ENCODE measurements at places on chromosomes 2 and 18.

DNA sequence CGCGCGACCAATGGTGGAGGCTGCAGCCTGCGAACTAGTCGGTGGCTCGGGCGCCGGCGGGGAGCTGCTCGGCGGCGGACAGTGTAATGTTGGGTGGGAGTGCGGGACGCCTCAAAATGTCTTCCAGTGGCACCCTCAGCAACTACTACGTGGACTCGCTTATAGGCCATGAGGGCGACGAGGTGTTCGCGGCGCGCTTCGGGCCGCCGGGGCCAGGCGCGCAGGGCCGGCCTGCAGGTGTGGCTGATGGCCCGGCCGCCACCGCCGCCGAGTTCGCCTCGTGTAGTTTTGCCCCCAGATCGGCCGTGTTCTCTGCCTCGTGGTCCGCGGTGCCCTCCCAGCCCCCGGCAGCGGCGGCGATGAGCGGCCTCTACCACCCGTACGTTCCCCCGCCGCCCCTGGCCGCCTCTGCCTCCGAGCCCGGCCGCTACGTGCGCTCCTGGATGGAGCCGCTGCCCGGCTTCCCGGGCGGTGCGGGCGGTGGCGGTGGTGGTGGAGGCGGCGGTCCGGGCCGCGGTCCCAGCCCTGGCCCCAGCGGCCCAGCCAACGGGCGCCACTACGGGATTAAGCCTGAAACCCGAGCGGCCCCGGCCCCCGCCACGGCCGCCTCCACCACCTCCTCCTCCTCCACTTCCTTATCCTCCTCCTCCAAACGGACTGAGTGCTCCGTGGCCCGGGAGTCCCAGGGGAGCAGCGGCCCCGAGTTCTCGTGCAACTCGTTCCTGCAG, at the start of gene HOXD9:
TSS of gene HOXD9 (plus strand) at position 37 of the 728 bp plus-strand sequence. CDS start at position 87, 50 bp downstream.
- no peak for DNase-seq

GRCh38 chr2:66803726-66804125, 368.8 kb downstream of the MEIS1 start:
- DNase-seq, result no peak

GRCh38 chr2:147101941-147102790, 742.7 kb upstream of the ACVR2A start:
- DNase-seq, result no peak

DNA sequence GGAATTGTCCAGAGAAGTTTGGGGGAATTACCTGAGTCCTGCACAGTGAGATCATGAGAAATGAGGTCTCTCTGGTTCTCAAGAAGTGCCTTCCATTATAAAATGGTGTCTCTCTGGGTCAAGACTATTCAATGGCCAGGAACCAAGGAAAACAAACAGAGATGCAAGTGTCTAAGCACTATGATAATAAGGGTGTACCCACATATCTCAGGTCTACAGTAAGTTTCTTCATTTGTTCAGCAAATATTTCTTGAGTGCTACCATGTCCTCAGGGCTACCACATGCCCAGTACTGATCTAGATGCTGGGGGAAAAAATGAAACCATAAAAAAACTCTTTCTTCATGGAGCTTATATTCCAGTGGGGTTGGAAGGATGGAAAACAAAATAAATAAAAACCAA, 170.0 kb downstream of the ACKR3 start:
- DNase-seq, result no peak

GRCh38 chr2:115999039-115999438, 1556.6 kb downstream of the DPP10 start:
- no peak for DNase-seq

DNA sequence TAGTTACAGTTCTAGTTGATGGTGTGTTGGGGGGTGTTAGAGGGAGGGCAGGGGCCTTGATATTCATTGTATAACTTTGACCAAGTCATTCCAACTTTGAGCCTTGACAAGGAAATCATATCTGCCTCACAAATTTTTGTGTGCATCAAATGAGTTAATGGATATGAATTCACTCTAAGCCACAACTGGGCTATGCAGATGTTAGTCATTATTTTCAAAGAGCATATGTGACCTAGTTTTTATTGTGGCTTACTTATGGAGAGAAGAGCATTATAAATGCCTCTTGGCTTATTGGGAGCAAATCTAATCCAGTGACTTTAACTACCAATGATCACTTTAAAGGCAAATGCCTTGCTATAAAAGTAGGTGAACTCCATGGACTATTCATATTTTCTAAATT, 250.2 kb downstream of the LPIN1 start:
- no peak for DNase-seq

DNA sequence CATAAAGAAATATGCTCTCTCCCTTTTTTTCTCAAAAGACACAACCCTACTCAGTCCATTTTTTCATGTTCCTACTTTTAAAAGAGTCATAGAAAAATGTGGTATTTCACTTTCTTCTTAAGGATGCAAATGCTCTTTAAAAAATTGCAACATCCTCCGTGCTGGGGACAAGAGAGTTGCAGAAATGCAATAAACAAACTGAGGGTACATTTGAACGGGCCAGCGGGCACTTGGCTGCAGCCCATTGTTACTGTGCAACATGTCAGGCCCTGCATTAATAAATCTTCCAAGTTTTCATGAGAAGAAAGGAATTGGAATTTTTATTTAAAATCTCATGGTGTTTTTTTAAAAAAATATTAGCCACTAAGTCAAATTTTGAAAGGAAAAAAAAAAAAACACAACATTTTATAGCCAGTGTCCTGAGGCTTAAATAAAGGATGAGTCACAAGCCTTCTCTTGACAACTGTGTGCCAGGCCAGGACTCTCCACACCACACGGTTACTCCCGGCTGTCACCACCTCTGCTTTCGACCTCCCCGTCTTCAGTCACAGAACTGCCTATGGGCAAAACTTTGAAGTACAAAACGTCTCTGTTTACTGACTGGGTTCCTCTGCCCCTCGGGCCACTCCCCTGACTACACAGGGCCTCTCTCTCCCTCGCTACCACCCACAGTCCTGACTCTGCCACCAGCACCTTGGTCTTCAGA, 57.5 kb upstream of the MFF start:
- DNase-seq, result no peak

GRCh38 chr2:219460424-219460926, 25.8 kb downstream of the SPEG start:
- DNase-seq, result no peak

- DNase-seq, result no peak
Observed at GRCh38 chr2:172962824-172963223, 112.8 kb upstream of the MAP3K20 start.

DNA sequence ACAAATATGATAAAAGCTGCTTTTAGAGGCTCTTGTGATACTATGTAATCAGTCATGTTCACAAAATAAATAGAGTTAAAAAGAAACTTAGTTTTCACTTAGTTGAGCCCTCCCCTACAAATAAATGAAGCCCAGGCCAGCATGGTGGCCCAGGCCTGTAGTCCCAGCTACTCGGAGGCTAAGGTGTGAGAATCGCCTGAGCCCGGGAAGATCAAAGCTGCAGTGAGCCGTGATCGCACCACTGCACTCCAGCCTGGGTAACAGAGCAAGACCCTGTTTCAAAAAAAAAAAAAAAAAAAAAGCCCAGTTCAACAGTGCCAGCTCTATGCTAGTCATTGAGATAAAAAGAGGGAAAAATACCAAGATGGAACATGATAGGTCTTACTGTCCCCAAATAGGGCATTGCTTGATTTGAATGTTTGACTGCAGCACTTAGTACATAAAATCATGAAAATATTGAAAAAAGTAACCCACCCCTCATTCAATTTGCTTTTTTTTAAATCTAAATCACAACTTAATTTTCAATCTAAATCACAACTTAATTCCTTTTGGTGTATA, 1.5 kb downstream of the ASNSD1 start:
- DNase-seq, result no peak

DNA sequence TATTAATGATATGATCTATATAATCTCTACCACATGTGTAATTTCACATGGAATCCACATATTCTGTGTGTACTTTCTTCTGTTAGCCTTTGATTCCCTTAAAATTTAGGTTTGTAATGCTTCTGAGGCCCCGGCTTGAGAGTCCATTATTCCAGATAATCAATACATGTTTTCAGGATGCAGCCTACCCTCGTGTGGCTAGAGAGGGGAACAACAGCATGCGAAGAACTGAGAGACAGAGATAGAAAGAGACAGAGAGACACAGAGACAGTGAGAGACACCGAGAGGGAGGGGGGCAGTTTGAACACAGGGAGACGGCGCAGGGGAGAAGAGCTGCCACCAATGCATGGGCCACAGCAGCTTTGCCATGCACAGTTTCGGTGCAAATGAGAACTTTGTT, 185.4 kb downstream of the SNTG2 start:
- no peak for DNase-seq

- DNase-seq, result no peak
Observed at GRCh38 chr2:206160125-206160806, 571 bp downstream of the EEF1B2 start.

DNA sequence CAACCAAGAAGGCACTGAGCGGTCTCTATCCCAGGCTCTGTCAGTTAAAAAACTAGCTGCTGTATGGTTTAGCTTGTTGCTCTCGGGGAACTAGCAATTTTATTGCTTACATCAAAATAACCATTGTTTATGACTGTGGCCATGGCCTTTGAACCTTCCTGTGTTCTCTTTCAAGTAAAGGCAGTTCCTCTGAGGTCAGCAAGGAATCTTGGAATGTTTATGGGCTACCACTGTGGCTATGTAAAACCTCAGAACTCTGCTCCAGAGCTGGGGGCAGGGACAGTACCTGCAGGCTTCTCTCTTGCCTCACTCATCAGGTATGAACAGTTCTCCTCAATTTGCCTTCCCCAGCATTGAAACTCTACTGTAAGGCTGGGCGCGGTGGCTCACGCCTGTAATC, 416.0 kb upstream of the NETO1 start:
- no peak for DNase-seq

DNA sequence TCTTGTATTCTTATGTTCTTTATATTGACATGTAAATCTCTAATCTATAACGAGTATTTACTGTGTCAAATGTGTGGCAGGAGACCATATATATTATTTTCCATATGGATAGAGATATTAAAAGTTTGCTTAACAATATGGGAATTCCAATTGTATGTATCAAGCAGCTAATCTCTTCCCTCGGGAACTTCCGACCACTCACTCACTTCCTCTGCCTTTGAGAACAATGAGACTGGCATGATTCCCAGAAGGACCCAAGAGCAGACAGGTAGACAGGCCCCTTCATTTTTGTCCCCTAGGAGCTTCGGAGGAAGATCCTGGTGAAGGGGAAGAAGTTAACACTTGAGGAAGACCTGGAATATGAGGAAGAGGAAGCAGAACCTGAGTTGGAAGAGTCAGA, 24.1 kb downstream of the PLCD4 start:
- DNase-seq, result no peak

GRCh38 chr2:43412114-43412753, 183.6 kb downstream of the THADA start:
- no peak for DNase-seq

DNA sequence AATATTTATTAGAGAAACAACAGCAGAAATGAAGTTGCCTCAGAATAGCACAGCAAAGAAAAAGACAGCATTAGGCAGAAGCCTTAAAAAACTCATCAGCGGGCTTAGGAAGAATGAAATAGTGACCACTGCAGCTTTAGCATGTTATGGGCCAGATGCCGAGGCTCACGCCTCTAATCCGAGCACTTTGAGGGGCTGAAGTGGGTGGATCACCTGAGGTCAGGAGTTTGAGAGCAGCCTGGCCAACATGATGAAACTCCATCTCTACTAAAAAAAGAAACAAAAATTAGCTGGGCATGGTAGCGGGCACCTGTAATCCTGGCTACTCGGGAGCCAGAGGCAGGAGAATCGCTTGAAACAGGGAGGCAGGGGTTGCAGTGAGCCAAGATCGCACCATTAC, 32.4 kb downstream of the AP1S3 start:
- no peak for DNase-seq

DNA sequence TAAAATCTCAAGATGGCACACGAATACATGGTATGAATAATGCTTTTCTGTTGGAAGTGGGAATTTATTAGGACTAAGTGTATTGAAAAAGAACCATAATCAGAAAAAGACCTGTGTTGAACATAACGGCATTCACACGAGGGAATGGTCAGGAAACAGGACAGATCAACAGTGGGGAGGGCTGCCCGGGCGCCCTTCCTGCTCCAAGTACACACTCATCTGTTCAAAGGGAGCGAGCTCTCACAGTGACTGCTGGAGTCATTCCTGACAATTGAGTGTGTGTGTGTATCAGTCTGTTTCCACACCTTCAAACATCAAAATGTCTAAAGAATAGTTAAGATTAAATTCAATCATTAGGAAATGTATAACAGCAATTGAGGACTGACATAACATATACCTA, 167.2 kb downstream of the HDAC4 start:
- DNase-seq, result no peak

Data from effector CD4-positive, alpha-beta T cell (primary cell).